ENCODE measurements at places on chromosomes 3 and 15. TPM values are rescaled to one million over a fixed set of nuclear protein-coding genes. Genes with fewer than 3 reads are reported as not detected.

DNA sequence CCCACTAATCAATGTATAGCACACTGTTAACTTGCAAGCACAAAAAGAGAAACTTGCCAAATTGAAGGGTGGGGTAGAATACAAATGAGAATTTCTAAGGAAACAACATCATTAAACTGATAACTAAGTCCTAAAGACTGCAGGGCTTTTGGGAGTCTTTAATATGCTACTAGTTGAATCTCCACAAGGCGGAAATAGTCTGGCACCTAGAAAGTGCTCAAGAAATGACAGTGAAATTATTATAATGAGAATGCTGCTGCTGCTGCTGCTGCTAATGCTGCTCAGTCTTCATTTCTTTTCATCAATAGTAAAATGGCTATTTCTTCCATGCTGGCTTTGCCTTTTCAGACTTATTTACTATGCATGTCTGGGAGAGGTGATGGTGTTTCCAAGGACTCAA is 91.8 kb downstream of the BTD start:
- H3K27me3 ChIP-seq: no peaks in the 10 kb centered on the region
- no peak overlapping the region for H3K27ac ChIP-seq
- DNase-seq: peak; percentile 12
- H3K4me3 ChIP-seq: no peak overlapping the region

GRCh38 chr3:52774066-52774713 is 3.2 kb upstream of the ITIH1 start:
- H3K27me3 ChIP-seq: no peaks in the 10 kb centered on the region
- DNase-seq: no peak

- H3K4me1 ChIP-seq: no peaks in the 10 kb centered on the region
- no peaks in the 10 kb centered on the region for H3K36me3 ChIP-seq
- H3K4me3 ChIP-seq: no peak overlapping the region
- no peaks in the 10 kb centered on the region for H3K27me3 ChIP-seq
These were observed 79.1 kb downstream of the SLC25A26 start for GRCh38 chr3:66299891-66300290.

DNA sequence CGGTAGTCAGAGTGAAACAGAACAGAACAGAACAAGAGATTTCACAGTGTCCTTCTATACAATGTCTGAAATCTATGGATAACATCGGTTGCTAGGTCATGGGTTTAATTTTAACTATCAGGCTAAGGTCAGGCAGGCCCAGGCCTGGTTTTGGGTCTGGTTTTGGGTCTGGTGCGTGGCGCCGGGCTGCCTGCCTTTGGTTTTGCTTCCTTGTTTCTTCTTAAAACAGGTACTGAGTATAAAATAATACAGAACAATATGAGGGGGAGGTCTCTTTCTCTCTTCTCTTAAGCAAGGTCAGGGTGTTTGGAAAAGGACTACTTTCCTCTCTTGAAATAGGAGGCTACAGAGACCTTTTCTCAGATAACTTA is 1.4 kb downstream of the AEN start:
- peaks cover 23% of the 10 kb centered on the region for H3K36me3 ChIP-seq
- peaks cover 38% of the 10 kb centered on the region for H3K4me1 ChIP-seq
- H3K27ac ChIP-seq: peak overlapping the region; percentile 99
- peak overlapping the region; percentile 86 for H3K4me3 ChIP-seq
- H3K27me3 ChIP-seq: no peaks in the 10 kb centered on the region

DNA sequence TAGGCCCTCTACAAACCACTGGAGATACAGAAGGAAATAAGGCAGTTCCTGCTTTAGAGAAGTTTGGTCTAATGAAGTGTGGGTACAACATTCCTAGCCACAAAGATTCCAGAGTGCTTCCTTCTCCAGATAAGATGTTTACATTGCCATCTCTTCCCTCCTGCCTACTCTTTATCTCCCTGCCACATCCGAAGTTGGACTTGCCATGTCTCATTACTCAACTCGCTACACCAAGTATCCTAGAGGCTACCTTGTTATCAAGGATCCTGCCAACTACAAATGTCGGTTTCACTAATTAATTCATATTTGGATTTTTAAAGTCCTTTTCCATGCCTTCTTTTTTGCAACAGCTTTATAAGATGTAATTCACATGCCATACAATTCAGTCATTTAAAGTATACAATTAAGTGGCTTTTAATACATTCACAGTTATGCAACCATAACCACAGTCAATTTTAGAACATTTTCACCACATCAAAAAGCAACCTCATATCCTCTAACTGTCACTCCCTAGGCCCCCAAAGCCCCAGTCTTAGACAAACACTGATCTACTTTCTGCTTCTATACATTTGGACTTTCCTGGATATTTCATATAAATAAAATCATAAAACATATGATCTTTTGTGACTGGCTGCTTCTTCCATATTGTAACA is 53.7 kb upstream of the CSTA start:
- H3K27ac ChIP-seq: no peak overlapping the region
- no peak for DNase-seq
- no peaks in the 10 kb centered on the region for H3K36me3 ChIP-seq
- H3K27me3 ChIP-seq: no peaks in the 10 kb centered on the region
- H3K4me1 ChIP-seq: no peaks in the 10 kb centered on the region

DNA sequence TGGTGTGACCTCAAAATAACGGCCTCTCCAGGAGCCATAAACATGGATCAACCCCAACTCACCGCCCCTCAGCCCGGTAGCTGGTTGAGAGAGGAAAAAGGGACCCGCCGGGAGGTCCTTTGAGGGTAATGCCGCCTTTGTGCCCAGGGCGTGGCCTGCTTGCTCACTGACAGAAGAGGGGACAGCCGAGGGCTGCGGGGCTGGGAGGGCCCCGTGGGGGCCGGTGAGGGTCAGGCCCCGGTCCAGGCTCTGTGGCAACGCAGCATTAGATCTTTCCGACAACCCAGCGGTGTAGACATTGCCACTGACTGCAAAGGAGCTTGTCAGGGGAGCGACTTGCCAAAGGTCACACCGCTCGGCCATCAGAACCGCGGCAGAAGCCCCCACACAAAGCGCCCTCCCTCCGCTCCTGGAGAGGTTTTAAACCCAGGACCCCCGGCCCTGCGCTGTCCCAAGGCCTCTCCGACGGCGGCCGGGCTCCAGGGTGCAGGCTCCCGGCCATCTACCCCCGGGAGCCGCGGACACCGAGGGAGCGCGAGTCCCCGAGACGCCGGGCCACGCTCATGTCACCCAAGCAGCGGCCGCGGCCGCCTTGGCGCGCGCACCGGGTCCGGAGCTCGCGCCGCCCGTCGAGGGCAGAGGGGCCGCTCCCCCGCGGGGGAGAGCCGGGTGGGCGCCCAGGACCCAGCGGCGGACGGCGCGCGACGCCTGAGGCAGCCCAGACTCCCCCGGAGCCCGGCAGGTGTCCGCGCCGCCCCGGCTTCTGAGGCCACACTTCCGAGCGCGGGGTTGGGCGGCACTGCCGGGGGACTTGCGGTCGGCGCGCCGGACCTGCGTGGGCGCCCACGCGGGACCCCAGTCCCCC is 975 bp downstream of the PCSK6 start:
- H3K4me1 ChIP-seq: no peaks in the 10 kb centered on the region
- no peak overlapping the region for H3K27ac ChIP-seq
- peaks cover 25% of the 10 kb centered on the region for H3K27me3 ChIP-seq
- no peaks in the 10 kb centered on the region for H3K36me3 ChIP-seq

DNA sequence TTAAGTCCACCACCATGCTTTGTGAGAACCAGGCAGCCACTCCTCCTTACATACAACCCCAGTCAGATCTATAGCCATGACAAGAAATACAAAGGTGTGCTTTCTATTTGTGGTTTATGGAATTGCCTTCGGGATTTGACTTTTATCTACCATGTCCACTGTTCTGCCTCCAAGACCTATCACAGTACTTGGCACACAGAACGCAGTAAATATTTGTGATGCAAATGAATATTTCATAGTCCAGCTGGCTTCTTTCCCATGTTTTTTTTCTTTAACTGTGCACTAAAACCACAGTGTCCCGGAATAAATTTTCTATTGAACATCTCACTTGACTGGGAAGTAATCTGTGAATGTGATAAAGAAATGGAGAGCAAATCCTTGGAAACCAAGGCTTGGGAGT is 314.7 kb downstream of the RORA start:
- H3K27me3 ChIP-seq: no peaks in the 10 kb centered on the region
- no peaks in the 10 kb centered on the region for H3K4me1 ChIP-seq
- no peak overlapping the region for H3K4me3 ChIP-seq
- no peak overlapping the region for H3K27ac ChIP-seq
- DNase-seq: no peak
- no peaks in the 10 kb centered on the region for H3K36me3 ChIP-seq

DNA sequence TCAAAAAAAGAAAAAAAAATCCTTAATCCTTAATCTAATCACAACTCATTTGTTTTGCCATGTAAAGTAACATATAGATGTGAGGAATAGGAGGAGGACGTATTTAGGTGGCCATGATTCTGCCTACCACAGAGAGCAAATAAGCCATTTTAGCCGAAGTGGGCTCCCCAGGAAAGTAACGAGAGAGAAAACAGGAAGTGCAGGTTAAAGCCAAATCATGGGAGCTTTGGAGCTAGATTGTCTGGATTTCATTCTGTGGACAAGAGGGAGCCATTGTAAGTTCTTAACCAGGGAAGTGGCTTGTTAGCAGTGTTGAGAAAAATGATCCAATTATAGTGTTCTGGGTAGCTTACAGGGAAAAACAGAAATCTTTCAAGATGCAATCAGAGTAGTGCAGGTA is 9.4 kb downstream of the TMOD2 start:
- no peak overlapping the region for H3K27ac ChIP-seq
- peaks cover 12% of the 10 kb centered on the region for H3K4me1 ChIP-seq
- no peaks in the 10 kb centered on the region for H3K36me3 ChIP-seq
- DNase-seq: no peak
- no peaks in the 10 kb centered on the region for H3K27me3 ChIP-seq

GRCh38 chr3:150429767-150430671 is 21.9 kb downstream of the TSC22D2 start:
- no peak for DNase-seq
- H3K36me3 ChIP-seq: peaks cover 20% of the 10 kb centered on the region
- H3K4me1 ChIP-seq: no peaks in the 10 kb centered on the region
- H3K27me3 ChIP-seq: no peaks in the 10 kb centered on the region
- no peak overlapping the region for H3K4me3 ChIP-seq

DNA sequence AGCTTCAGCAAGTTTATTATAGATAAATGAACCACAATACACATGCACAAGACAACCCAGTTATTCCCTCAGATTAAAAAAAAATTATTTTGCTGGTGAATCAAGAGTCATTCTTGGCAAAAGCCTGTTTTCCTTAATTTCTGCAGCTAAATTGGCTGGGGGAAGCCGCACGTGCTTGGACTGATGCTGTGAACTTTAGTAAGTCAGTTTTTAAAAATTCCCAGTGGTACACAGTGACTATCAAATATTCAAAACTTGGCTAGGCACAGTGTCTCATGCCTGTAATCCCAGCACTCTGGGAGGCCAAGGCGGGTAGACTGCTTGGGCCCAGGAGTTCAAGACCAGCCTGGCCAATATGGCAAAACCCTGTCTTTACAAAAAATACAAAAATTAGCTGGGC is 23.9 kb downstream of the EHD4 start:
- H3K27ac ChIP-seq: no peak overlapping the region
- no peaks in the 10 kb centered on the region for H3K27me3 ChIP-seq
- peaks cover 19% of the 10 kb centered on the region for H3K36me3 ChIP-seq
- no peak for DNase-seq
- H3K4me3 ChIP-seq: no peak overlapping the region
- H3K4me1 ChIP-seq: peaks cover 40% of the 10 kb centered on the region

DNA sequence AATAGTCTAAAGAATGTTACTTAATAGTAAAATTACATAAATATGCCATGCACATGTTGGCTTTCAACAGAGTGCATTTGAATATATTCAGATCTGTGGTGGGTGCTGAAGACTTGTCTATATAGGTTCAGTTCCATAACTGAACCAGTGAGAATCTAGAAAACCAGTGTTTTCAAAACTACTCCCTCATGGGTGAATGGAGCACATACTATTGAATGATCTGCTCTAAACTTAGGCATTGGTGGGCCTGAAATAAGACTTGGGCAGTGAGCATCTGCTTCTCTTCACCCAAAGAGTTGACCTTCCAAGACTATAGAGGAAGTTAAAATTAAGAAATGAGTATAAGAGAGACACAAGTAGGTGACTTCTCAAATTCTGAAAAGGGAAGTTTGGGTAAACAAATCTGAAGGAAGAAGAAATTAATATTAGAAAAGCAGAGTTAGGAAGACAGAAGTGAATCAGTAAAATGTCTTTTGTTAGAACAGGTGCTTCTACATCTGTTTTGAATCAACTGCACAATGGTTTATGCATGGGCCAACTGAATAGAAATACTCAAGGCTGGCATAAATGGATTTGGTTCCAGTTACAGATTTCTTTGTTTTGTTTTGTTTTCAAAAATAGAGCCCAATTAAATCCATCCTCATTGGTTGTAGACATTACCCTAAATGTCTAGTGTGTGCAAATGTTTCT is 19.3 kb downstream of the ALCAM start:
- H3K36me3 ChIP-seq: peaks cover 4% of the 10 kb centered on the region
- no peak overlapping the region for H3K27ac ChIP-seq
- peaks cover 10% of the 10 kb centered on the region for H3K4me1 ChIP-seq
- no peaks in the 10 kb centered on the region for H3K27me3 ChIP-seq
- no peak overlapping the region for H3K4me3 ChIP-seq

GRCh38 chr3:116776880-116777785 is 67.6 kb downstream of the TUSC7 start:
- no peak for DNase-seq
- H3K27ac ChIP-seq: no peak overlapping the region
- H3K27me3 ChIP-seq: no peaks in the 10 kb centered on the region
- H3K36me3 ChIP-seq: no peaks in the 10 kb centered on the region

GRCh38 chr15:71057143-71057542 is 58.1 kb upstream of the THSD4 start:
- H3K4me3 ChIP-seq: no peak overlapping the region
- no peaks in the 10 kb centered on the region for H3K27me3 ChIP-seq
- H3K36me3 ChIP-seq: no peaks in the 10 kb centered on the region
- peaks cover 12% of the 10 kb centered on the region for H3K4me1 ChIP-seq

DNA sequence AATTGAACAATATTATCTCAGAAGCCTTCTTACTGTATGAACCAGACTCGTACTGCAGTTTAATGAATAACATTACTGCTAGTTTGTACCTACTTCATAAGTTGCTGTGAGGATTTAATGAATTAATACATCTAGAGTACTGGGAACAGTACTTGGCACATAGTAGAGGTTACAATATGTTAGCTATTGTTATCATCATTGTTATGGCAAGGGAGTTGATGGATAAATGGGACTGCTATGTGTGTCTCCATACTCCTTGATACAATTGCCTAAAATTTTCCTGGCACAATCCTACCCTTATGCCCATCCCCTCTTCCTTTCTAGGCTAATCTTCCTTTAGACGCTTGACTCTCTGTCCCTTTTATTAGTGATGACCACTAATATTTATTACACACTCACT is 473.6 kb downstream of the MCTP2 start:
- no peak overlapping the region for H3K27ac ChIP-seq
- no peak for DNase-seq
- no peak overlapping the region for H3K4me3 ChIP-seq
- no peaks in the 10 kb centered on the region for H3K36me3 ChIP-seq
- H3K4me1 ChIP-seq: no peaks in the 10 kb centered on the region

GOLGA8M gene
- total RNA-seq: 1.5 TPM

PLXNA1 gene
- total RNA-seq: 63.3 TPM

CD86 gene
- not detected for total RNA-seq

Data from astrocyte (in vitro differentiated cells and primary cell).